Heart right ventricle (tissue), 16 donors: ENCODE measurements at places on chromosomes 16 and 17.

GRCh38 chr17:38984666-38985065 lies 17.5 kb upstream of the FBXO47 start:
- no peak for DNase-seq

- no peak for DNase-seq
These were observed 30.3 kb upstream of the LRRC37A start for GRCh38 chr17:46264456-46265198.

GRCh38 chr17:83053739-83054451 lies 25.5 kb upstream of the METRNL start:
- no peak for DNase-seq

DNA sequence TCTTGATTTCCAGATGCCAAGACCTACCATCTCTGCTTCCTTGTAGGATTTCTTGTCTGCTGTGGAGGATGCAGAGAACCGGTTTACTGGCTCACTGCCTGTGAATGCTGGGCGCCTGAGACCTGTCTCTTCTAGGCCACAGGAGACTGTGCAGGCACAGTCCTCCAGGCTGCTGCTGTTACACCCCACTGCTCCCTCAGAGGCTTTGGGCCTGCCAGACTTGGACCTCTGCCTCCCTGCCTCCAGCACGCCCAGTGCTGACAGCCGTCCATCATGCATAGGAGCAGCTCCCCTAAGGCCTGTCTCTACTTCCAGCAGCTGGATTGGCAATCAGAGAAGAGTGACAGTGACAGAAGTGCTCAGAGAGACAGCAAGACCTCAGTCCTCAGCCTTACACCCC lies 6.1 kb downstream of the HROB start:
- no peak for DNase-seq

GRCh38 chr17:22310717-22311686 lies 618.7 kb downstream of the KCNJ18 start:
- DNase-seq = peak; percentile 17

GRCh38 chr16:50676684-50677225 lies 4.4 kb downstream of the SNX20 start:
- no peak for DNase-seq

- DNase-seq = no peak
These were observed 13.7 kb downstream of the PLCG2 start for GRCh38 chr16:81792828-81793227.

GRCh38 chr17:76998839-76999238 lies 130.6 kb downstream of the MGAT5B start:
- no peak for DNase-seq

DNA sequence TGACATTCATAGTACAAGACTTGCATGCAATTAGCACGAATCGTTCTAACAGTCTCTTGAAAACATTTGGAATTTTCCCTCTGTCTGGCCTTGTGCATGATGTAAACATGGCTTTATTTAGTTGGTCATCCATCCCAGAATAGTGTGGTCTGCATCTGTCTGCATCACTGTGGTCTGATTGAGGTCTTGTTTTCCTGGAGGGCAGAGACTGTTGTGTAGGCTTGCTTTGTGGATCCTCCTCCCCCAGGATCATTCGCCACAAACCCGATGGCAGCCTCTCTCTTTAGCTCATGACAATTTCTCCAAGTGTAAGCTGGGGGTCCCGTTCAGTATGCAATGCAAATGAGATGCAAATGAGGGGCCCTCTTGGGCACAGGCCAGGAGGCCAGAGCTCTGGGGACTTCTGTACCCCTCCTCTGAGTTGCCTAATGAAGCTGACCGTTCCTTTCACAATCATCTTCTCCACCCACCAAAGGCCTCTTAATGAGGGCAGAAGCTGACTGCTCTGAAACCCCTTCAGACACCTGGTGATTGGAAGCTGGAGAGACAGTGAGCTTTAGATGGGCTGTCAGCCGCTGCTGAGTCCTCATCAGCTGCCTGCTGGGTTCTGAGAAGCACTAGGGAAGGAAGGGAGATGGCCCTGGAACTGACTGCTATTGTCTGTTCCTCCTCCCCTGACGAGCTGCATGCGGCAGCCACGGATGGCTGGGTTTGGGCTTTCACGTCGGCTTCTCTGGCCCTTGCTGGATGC lies 201.2 kb upstream of the CACNG3 start:
- DNase-seq = no peak

DNA sequence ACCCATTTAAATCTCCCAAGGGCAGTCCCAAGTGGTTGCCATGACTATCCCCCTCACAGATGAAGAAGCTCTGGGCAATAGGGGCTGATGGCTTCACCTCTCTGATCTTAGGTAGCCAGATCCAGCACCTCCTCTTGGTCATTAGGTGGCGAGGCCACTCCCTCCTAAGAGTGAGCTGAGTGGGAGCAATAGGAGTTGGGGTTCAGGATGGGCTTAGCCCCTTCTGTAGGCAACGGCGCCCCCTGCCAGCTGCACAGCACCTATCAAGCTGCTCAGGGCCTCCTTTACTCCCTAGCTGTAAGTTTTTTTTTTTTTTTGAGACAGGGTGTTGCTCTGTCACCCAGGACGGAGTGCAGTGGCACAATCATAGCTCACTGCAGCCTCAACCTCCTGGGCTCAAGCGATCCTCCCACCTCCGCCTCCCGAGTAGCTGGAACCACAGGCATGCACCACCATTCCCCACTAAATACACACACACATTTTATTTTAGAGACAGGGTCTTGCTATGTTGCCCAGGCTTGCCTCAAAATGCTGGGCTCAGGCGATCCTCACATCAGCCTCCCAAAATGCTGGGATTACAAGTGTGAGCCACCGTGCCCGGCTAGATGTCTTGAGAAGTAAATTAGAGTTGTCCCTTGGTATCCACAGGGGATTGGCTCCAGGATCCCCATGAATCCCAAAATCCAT lies 3.5 kb upstream of the RRAD start:
- no peak for DNase-seq

DNA sequence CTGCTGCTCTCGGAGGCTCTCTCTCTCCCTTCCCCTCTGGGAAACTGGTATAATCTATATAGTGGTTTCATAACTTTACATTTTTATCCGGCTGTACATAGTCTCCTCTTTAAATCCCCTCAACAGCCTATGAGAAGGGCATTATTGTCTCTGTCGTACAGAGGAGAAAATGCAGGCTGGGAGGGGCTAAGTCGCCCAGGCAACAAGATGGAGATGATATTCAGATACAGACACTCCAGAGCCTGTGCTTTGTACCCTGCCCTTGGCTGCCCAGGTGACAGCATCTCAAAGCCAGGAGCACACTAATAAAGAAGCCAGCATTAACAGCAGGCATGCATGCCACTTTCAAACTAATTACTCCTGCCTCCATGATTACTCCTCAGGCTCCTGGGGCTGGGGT lies 4.7 kb upstream of the EIF1 start:
- DNase-seq = no peak

- DNase-seq = no peak
These were observed 206.2 kb downstream of the CNTNAP4 start for GRCh38 chr16:76483307-76483909.
